Activated CD8-positive, alpha-beta memory T cell treated with anti-CD3 and anti-CD28 coated beads, Interleukin-2, amount 50 U/mL, for 4 hours (primary cell): ENCODE measurements at places on chromosomes 3 and 15.

DNA sequence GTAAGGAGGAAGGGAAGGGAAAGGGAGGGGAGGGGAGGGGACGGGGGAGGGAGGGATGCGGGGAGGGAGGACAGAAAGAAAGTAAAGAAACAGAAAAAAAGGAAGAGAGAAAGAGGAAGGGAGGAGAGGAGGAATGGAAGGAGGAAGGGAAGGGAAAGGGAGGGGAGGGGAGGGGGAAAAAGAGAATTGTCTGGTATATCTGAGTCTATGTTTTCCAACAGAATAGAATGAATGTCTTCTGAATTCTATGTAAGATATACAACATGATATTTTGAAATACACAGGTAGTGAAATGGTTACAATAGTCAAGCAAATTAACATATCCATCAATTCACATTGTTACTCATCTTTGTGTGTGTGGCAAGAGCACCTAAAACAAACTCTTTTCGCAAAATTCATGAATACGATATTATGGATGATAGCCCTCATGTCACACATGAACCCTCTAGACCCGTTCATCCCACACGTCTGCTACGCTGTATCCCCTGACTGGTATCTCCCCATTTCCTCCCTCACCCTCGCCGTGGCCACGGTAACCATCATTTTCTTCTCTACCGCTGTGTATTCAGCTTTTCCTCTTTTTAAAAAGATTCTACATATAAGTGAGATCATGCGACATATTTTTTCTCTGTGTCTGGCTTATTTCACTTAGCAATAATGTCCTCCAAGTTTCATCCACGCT lies 168.9 kb downstream of the XXYLT1 start:
- DNase-seq, result no peak

- DNase-seq, result no peak
Measured at GRCh38 chr15:100897221-100898151, 17.9 kb downstream of the ALDH1A3 start.

DNA sequence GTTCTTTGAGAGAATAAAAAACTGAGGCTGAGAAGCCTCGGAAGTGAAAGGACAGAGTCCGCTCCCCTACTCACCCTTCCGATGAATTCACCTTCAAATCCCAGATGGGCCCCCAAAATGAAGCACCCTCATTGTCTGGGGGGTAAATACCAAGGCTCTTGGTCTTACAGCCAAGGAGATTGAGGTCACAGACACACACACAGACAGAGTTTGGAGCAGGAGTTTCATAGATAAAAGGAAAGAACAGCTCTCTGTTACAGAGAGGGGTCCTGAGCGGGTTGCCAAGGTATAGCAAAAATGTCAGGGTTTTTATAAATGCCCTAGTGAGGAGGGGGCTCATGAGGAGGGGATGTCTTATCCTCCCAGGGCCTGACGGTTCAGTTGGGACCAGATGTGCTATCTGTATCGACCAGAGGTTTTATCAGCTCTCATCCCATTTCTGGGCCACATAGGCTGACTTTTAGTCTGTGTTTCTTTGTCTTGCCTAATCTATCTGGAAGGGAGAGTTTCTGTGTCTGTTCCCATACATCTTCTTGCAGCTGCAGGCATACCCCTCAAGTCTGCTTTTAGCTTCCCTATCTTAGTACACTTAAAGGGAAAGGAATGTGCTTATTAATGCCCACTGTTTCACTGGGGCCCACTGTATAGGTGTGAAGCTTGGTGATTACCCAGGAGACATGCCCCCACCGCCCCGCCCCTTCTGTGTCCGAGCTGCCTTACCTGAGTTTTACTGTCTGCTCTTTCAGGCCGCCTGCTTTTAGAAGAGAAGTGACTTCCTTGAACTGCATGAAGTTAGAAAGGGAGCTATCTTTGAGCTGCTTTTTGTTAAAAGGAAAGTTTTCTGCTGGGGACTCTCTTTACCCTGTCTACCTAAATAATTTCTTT lies 66.8 kb upstream of the ATP11B start:
- DNase-seq, result no peak

- DNase-seq, result peak; percentile 15
Measured at GRCh38 chr3:149352556-149352955, 19.1 kb upstream of the TM4SF18 start.

- no peak for DNase-seq
Measured at GRCh38 chr3:39524107-39524506, 56.6 kb downstream of the MOBP start.

DNA sequence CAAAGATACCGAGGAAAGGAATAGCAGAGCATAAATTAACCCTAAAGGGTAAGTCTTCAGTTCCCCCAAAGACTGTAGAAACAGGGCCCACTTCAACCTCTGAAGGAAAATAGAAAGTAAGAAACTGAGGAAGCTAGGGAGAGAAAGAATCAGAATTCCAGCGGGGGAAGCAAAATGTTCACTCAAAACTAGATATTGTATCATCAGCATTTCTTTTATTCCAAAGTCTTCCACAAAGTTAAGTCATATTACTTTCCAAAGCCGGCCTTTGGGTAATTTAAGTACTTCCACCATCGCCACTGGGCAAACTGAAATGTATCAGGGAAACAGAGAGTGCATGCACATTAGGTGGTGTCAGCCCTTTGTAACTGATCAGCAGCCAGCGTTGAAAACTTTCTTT lies 88.3 kb downstream of the RSL24D1 start:
- DNase-seq, result no peak

DNA sequence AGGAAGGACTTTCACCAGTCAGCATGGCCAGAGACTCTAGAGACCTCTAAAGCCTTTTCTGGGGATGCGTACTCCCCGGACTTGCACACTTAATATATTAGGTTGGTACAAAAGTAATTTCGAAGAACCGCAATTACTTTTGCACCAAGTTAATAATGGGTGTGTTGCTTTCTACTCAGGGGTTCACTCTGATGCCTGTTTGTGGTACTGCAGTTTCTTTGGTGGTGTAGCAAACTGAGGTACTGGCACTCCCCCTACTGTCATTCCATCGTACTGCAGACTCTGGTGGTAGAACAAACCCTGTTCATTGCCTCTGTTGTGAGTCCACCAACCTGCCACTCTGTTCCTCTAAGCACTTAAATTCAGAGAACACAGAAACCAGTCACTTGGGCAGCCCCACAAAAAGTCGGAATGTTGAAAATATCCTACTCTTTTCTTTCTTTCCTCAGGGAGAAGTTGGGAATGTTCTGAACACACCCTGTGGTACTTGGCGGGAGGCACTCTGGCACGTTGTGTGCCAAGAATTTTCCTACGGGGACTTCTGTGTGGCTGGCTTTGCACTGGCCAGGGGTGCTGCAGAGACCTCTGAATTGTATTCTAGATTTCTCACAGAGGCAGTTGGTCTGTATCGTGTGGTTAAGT lies 46.3 kb downstream of the GABRG3 start:
- no peak for DNase-seq

DNA sequence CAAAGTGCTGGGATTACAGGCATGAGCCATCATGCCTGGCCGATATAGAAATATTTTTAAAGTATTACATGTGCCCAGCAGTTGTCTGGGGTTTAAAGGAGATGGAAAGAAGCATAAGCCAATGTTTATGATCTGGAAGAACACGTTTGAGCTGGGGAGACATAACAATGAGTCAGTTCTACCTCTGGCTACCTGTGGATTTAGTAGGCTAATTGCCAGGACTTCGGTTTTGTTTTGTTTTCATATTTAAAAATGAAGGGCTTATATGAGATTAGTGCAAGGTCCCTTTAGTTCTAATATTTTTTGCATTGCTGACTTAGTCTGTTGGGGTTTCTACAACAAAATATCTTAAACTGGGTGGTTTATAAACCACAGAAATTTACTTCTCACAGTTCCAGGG lies 22.9 kb upstream of the TNFSF10 start:
- DNase-seq, result no peak

GRCh38 chr3:134536781-134537180 lies 50.9 kb downstream of the CEP63 start:
- DNase-seq, result no peak

- no peak for DNase-seq
Measured at GRCh38 chr15:71581398-71581930, 228.9 kb upstream of the NR2E3 start.

DNA sequence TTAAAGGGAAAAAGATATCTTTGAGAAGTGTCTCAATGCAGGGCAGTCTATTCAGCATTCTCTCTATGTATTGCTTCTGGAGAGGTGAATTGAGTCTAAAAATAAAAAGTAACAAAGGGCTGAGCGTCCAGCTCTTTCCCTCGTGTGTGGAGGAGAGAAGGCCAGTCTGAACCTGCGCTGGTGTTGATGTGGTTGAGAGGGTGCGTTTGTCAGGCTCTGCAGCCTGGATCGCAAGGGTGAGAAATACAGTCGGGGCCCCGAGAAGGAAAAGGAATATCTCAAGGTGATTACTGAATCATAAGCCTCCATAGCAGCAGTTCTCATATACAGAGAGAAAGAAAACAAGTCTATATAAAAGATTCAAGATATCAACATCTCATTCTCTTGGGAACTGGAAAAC lies 494.1 kb upstream of the MDFIC2 start:
- no peak for DNase-seq

GRCh38 chr15:44286814-44287452 lies 1.6 kb upstream of the GOLM2 start:
- DNase-seq, result no peak

DNA sequence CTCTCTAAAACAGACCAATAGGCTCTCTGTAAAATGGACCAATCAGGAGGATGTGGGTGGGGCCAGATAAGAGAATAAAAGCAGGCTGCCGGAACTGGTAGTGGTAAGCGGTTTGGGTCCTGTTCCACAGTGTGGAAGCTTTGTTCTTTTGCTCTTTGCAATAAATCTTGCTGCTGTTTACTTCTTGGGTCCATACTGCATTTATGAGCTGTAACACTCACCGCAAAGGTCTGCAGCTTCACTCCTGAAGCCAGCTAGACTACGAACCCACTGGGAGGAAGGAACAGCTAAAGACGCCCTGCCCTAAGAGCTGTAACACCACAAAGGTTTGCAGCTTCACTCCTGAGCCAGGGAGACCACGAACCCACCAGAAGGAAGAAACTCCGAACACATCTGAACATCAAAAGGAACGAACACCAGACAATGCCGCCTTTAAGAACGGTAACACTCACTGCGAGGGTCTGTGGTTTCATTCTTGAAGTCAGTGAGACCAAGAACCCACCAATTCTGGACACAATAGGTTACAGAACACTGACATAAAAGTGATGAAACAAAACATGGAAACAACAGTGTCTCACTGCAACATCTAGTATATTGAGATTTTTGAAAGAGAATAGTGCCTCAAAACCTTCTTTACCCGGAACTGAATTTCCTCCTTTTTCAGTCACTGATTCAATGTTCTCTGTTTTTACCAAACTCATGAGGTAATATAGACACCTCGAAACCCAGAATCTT lies 28.8 kb upstream of the PLSCR2 start:
- no peak for DNase-seq

DNA sequence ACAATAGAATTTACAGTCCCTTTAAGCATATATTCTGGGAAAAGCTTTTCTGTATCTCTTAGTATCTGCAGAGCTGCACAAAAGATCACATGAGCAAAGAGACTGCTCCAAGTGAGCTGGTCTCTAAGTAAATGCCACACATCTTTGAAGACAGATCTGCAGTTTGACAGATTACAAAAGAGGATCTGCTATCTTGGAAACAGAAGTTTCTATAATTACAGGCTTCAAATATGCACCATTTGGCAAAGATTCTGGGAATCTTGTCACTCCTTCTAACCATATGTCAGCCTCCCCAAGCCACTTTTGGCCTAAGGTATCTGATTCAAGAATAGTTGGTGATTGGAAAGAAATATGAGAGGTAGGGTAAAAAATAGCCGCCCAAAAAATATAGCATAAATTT lies 9.6 kb upstream of the CFAP44 start:
- DNase-seq, result no peak

- no peak for DNase-seq
Measured at GRCh38 chr3:141792495-141792894, 29.3 kb downstream of the GRK7 start.

- no peak for DNase-seq
Measured at GRCh38 chr15:57476533-57476975, 100.2 kb downstream of the CGNL1 start.

DNA sequence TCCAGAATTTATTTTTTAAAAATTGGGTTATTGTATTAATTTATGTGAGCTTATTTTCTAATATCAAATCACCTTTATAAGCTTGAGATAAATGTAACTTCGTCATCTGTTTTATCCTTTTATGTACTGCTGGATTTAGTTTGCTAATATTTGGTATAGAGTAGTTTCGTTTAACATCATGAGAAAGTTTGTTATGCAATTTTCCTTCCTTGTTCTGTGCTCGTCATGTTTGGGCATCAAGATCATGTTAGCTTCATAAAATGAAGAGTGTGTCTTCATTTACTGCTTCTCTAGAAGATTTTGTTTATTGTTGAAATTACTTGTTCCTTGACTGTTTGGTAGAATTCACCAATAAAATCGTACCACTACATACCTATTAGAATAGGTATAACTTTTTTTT lies 262.1 kb upstream of the SATB1 start:
- DNase-seq, result no peak

- no peak for DNase-seq
Measured at GRCh38 chr3:178201714-178202113, 334.5 kb upstream of the KCNMB2 start.

DNA sequence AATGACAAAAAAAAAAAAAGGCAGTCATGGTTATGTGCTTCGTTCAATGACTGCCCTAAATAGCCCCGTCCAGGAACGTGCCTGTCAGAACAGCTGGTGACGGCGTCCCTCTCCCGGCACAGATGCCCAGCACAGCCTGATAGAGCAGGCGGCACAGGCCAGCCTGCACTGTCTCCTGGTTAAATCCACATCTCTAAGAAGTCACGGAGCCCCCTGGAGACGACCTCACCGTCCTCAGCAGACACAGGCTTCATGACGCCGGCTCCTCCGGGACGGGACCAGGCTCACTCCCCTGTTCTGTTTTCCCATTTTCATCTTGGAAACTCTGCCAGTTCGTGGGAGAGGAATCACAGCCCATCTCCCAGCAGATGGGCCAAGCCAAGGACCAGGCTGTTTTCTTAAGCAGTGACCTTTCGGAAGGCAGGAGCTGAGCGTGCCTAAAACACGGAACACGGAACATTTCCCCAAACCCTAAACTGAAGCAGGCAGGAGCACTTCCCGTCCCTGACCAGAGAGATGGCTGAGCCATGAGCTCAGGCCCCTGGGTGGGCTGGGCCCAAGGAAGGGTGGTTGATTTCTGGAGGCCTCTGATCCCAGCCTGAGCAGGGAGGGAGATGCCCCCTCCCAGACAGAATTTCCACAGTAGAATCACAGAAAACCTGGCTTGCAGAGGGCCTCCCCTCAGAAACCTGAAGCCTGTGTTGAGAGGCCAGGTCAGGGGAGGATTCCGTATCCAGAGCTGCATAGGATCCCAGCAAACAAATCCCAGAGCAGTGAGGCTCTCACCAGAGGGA lies 35.9 kb downstream of the ADCY5 start:
- no peak for DNase-seq

DNA sequence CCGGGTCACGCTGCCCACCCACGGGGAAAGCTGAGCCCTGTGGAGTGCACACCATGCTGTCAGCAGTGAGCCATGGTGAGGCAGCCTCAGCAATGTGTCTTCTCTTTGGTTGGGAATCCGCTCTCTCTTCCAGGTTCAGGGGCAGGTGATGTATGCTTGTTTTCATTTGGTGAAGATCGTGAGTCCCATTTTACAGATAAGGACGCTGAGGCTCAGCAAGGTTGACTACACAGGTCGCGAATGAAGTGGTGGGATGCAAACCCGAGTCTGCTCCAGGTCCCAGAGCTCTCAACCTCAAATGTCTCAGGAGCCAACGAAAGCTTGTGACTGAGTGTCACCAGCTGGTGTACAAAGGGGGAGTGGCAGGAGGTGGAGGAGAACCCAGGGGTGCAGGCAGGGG lies 74.3 kb downstream of the RPN1 start:
- no peak for DNase-seq
